Regular cardiac myocyte (primary cell): ENCODE measurements at places on chromosomes 16 and 17. TPM values are rescaled to one million over a fixed set of nuclear protein-coding genes. Genes with fewer than 3 reads are reported as not detected.

The PRKCB gene
- total RNA-seq: not detected in 2 replicates

The TRPV3 gene
- 0.77 and 2.0 TPM in 2 replicates for total RNA-seq

The ASPHD1 gene
- 13.0 and 15.3 TPM in 2 replicates for total RNA-seq

The PIPOX gene
- 0.96 and 5.1 TPM in 2 replicates for total RNA-seq

The MYADML2 gene
- not detected in 2 replicates for total RNA-seq

The GRB7 gene
- total RNA-seq: under 0.01 TPM in 2 replicates

The CACNA1G gene
- under 0.01 TPM in 2 replicates for total RNA-seq

The CIBAR2 gene
- total RNA-seq: not detected in 2 replicates

The ZG16 gene
- total RNA-seq: not detected in 2 replicates

The UTS2R gene
- total RNA-seq: not detected in 2 replicates

The CIITA gene
- 0.56 and 0.77 TPM in 2 replicates for total RNA-seq

The CDH3 gene
- total RNA-seq: 0.38 and 1.1 TPM in 2 replicates

The CRLF3 gene
- 19.4 and 27.6 TPM in 2 replicates for total RNA-seq

The CMTM1 gene
- total RNA-seq: 2.1 and 2.5 TPM in 2 replicates

The VWA3A gene
- under 0.01 TPM in 1 of 2 replicates, not detected in the other for total RNA-seq
